ENCODE measurements at places on chromosomes 13 and 19.

- DNase-seq: no peak
Observed at GRCh38 chr13:41463838-41464602, 6.7 kb downstream of the RGCC start.

GRCh38 chr13:51998723-51999509 lies 12.3 kb downstream of the ATP7B start:
- DNase-seq: no peak

- peak; percentile 38 for DNase-seq
Observed at GRCh38 chr19:2561895-2562294, 86.0 kb downstream of the GADD45B start.

GRCh38 chr19:17370026-17370587 lies 7.0 kb downstream of the PLVAP start:
- DNase-seq: no peak

- no peak for DNase-seq
Observed at GRCh38 chr13:29594303-29594709, 1.2 kb downstream of the SLC7A1 start.

- DNase-seq: no peak
Observed at GRCh38 chr19:23762548-23762883, 3.8 kb upstream of the ZNF681 start.

GRCh38 chr19:8340341-8341096 lies 2.5 kb downstream of the KANK3 start:
- no peak for DNase-seq

- no peak for DNase-seq
Observed at GRCh38 chr19:28509079-28509895, 703.7 kb downstream of the UQCRFS1 start.

Measured in activated CD4-positive, CD25-positive, alpha-beta regulatory T cell treated with anti-CD3 and anti-CD28 coated beads, Interleukin-2, amount 50 U/mL, for 16 hours (primary cell).